ENCODE measurements at places on chromosomes 16 and 17.

- DNase-seq: no peak
Measured at GRCh38 chr17:50218071-50218759, 16.8 kb upstream of the COL1A1 start.

GRCh38 chr17:49742166-49742638 lies 21.7 kb downstream of the FAM117A start:
- DNase-seq: no peak

GRCh38 chr17:21246698-21247097 lies 6.5 kb downstream of the NATD1 start:
- no peak for DNase-seq

DNA sequence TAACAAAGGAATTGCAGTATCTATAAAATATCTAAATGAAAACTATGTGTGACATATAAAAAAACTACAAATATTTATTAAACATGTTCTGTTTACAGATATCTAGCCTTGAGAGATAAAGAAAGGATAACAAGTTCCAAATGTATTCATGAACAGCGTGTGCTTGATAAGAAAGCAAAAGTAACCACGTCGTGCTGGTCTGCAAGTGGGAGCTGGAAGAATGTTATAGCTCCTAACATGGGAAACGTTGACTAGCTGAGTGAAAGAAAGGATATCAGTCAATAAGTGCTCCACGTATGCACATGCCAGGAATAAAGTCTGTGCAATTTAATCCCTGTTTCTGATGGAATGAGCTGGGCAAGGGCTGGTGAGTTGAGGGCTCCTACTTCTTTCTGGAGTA lies 71.2 kb upstream of the CDYL2 start:
- DNase-seq: no peak

GRCh38 chr17:65723431-65724151 lies 162.1 kb upstream of the AXIN2 start:
- no peak for DNase-seq

- no peak for DNase-seq
Measured at GRCh38 chr17:61863801-61864126, 436 bp upstream of the BRIP1 start.

- DNase-seq: no peak
Measured at GRCh38 chr16:47927330-47927729, 228.5 kb downstream of the ABCC12 start.

DNA sequence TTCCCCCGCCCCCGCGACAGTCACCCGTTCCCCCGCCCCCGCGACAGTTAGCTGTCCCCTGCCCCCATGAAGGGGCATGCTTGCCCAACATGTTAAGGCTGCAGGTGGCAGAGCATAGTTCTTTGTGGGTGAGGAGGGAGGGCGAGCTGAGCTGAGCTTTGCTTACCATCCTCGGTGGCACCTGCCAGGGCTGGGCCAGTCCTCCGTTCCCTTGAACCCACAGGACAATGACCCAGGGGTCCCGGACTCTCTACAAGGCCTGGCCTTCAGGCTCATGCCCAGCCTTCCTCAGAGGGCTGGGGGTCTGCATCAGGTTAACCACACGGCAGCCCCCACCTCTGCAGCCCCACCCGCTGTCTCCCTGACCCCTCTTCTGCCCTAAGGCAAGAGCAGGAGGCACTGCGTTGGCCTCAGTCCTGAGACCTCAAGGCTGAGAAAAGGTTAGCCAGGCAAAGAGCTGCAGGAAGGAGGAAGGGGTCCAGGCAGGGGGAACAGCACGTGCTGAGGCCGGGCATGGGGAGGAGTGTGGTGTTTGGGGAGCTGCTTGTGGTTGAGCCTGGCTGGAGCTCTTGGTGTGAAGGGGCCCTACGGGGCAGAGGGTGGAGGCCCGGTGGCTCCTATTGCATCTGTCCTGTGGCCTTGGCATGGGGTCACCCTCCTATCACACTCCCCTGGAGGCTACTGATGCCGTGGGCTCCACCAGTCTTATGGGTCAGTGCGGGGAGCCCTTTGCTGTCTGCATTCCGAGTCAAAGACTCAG lies 11.4 kb upstream of the DOC2B start:
- DNase-seq: no peak

GRCh38 chr17:43211480-43212402 lies at the start of gene TMEM106A:
TMEM106A (plus strand) TSS chr17:43211875; CDS start chr17:43213042, 1,167 bp downstream.
- no peak for DNase-seq

DNA sequence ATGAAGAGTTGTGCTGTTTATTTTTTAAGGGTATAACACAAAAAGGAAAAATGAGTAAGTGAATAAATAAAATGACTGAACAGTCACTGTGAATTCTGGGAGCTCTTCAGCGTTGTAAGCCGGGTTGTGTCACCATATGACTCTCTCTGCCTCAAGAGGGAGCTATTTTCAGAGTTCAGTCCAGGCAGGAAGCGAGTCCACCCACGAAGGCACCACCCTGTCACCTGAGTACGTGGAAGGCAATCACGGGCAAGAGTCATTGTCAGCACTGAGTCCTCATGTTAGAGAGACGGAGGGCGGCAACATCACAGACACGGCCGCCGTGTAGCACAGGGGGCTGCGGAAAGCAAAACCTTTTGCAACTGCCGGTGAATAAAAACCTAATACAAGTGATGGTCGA lies 227.6 kb downstream of the UTP18 start:
- no peak for DNase-seq

DNA sequence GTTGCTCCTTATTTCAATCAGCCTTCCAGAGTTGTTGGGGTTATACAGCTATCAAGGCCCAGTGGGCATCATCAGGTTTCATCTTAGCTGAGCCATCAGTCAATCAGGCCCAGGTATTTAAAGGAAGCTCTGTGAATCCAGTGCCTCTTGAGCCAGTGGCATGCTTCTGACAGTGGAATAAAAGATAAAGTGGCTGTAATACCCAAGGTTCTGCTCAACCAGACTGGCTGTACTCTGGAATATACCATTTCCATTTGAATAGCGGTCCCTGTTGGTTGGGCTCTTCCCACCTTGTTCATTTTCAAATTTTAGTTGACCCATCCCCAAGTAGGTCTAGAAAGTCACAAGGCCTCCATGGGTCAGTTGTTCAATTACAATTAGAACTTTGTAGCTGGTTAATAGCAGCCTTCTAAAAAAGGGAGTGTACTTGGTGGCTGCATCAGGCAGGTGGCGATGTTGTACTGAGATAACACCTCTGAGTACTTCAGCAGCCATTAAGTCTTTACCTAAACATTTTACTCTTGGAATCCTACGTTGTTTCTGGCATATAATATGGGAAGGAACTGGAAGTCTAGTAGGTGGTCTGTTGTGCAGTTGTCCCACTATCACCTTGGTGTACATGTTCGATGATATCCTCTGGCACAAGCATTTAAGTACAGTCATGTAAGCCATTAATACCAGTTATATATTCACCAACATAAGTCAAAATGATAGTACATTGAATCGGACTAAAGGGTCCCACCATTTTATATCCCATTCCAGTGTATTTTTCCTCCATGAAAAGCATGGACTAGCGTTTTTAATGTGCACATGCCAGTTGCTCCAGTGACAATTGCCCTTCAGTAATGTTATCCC lies 294.1 kb downstream of the BCAS3 start:
- peak; percentile 61 for DNase-seq

DNA sequence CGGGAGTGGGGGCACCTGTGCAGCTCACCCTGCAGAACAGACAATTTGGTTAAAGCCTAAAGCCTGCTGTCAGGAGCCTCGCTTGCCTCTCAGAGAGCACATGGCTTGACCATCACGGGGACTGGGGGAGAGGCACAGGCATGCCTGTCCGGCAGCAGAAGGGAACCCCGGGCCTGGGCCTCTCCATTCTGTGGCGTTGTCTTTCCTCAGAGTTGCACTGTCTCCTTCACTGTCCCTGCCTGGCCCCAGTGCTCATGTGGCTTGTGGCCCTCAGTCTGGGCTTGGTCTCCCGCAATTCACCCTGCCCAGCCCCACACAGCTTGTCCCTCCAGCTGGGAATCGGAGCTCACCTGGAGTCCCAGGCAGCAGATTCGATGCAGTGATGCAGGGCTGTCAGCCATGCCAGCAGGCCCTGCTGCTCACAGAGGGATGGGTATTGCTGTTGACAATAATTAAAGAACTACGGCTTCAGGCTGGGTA lies 189.9 kb downstream of the SEC14L1 start:
- no peak for DNase-seq

GRCh38 chr17:81257533-81257932 lies 18.4 kb downstream of the NDUFAF8 start:
- no peak for DNase-seq

DNA sequence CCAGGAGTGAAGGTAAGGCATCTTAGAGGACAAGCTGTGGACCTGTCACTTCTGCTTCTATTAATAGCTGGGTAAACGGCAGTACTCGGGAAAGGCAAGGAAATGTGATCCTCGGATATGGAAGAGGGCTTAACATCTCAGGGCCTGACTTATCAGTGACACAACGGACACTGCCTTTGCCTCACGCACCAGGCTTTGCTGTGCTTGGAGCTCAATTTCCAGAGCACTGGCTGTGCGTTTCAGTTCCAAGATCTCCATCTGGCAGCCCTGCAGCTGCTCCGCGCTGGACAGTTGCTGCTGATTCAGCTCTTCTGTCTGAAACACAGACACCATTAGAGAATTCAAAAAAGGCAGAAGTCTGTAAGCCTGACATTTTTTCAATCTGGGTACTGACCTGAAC lies 3.5 kb downstream of the KRT40 start:
- no peak for DNase-seq

- no peak for DNase-seq
Measured at GRCh38 chr16:995087-995486, 13.5 kb downstream of the SOX8 start.

DNA sequence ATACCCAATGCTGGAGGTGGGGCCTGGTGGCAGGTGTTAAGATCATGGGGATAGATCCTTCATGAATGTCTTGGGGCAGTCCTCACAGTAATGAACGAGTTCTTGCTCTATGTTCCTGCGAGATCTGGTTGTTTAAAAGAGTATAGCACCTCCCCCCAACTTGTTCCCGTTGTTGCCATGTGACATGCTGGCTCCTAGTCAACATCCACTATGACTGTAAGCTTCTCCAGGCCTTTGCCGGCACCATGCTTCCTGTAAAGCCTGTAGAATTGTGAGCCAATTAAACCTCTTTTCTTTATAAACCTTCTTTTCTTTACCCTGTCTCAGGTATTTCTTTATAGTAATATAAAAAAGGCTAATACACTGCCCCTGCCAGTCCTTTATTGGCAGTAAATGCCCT lies 33.3 kb downstream of the RANBP10 start:
- DNase-seq: no peak

- no peak for DNase-seq
Measured at GRCh38 chr17:2067048-2067561, 12.2 kb downstream of the HIC1 start.

GRCh38 chr17:4357030-4357628 lies 9.3 kb downstream of the UBE2G1 start:
- no peak for DNase-seq

GRCh38 chr17:79777120-79777893 lies 641 bp upstream of the CBX2 start:
- DNase-seq: peak; percentile 79

DNA sequence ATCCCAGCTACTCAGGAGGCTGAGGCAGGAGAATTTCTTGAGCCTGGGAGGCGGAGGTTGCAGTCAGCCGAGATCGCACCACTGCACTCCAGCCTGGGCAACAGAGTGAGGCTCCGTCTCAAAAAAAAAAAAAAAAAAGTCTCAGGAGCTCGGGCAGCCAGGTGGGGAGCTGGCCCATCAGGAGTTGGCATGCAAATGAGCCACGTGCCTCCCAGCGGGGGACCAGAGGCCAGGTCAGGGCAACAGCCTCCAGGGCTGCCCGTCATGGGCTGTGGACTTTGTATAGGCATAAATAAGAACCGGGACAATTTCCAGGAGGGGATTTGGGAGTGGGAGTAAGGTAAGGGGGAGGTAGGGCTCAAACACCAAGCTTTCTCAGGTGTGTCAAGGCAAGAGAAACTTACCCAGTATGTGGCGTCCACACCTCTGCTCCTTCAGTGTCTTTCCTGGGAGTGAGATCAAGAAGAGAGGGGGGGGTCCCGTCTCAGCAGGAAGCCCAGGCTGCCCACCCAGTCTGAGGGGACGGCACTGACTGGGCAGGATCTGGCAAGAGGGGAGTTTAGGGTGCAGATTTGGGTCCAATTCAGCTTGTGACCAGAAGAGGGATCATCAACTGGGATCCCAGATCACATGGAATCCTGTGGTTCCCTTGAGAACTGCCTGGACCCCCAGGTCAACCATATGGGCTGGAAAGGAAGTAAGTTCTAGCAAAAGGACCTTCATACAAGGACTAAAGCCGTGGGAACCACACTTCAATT lies 22.3 kb upstream of the G6PC1 start:
- DNase-seq: peak; percentile 62

GRCh38 chr17:21371511-21372081 lies 4.6 kb upstream of the KCNJ12 start:
- no peak for DNase-seq

DNA sequence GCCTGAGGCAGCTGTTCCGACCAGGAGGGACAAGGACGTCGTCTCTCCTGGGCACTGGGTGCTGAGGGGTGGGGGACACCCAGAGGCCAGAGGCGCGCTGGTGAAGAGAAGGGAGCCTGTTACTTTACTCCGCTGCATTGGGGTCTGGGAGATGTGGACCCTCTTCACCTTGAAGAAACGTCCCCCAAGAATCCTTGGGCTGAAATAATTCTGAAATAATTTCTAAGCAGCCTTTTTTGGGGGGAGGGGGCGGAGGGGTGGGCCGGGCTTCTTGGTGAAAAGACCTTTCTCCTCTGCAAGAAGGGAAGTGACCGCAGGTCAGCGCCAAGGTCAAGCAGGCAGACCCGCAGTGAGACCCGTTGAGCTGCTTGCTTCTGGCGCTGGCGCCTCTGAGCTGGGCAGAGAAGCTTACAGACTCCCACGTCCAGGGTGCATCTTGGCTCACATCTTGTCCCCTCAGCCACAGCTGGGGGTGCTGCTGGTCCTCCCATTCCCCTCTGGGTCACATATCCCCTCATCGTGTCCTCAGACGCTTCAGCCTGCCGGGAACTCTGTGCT lies 1.1 kb downstream of the SYT17 start:
- DNase-seq: no peak

DNA sequence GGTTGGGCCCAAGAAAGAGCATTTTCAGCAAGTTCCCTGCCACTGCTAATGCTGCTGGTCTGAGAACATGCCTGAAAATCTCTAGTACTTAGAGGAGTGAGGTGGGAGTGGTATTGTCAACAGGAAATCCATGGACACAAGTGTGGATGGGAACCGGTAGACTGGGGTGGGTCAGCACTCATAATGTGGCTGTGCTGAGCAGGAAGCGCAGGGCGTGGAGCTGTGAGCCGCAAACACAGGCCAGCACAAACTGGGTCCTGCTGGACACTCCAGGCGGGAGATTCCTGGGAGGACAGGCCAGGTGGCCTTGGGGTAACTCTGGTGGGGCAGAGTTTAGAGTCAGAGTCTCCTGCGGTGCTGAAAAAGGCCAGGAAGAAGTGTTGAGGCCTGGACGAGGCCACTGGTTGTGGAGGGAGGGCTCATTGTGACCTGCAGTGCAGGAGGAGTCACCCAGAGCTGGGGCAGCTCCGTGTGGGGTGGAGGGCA lies 62.6 kb downstream of the BANP start:
- no peak for DNase-seq

GRCh38 chr17:19510903-19511302 lies 22.8 kb upstream of the SLC47A1 start:
- DNase-seq: no peak

- DNase-seq: no peak
Measured at GRCh38 chr17:21275047-21275578, 9.4 kb upstream of the MAP2K3 start.

- DNase-seq: no peak
Measured at GRCh38 chr16:2925951-2926649, 14.4 kb downstream of the FLYWCH1 start.

Measured in HuH-7.5 (cell line).